ENCODE measurements at places on chromosomes 7 and 10. TPM values are rescaled to one million over a fixed set of nuclear protein-coding genes. Genes with fewer than 3 reads are reported as not detected.

The NPC1L1 gene
- not detected for total RNA-seq

The RNF32 gene
- total RNA-seq: 1.7 TPM

The CREB5 gene
- 1.7 TPM for total RNA-seq

The ZNF3 gene
- total RNA-seq: 14.7 TPM

The RBP3 gene
- not detected for total RNA-seq
